ENCODE measurements at places on chromosomes 12 and 14. TPM values are rescaled to one million over a fixed set of nuclear protein-coding genes. Genes with fewer than 3 reads are reported as not detected.

PFKM gene
- total RNA-seq: 28.9 TPM

TRPV4 gene
- 0.16 TPM for total RNA-seq

PLEKHD1 gene
- 0.02 TPM for total RNA-seq

PTCSC3 gene
- not detected for total RNA-seq

CYP27B1 gene
- total RNA-seq: 2.0 TPM

TSPAN9 gene
- 50.6 TPM for total RNA-seq

CIROP gene
- total RNA-seq: not detected

RAD51AP1 gene
- total RNA-seq: 26.3 TPM

SLC2A13 gene
- total RNA-seq: 2.9 TPM

KRT85 gene
- total RNA-seq: not detected

GPR84 gene
- 0.11 TPM for total RNA-seq

CLEC1A gene
- not detected for total RNA-seq

TCL1B gene
- not detected for total RNA-seq

GALNT4 gene
- 14.0 TPM for total RNA-seq

GARIN6 gene
- not detected for total RNA-seq

PLD4 gene
- total RNA-seq: 0.05 TPM

HIP1R gene
- total RNA-seq: 26.8 TPM

NGB gene
- total RNA-seq: not detected

SSPN gene
- total RNA-seq: 0.39 TPM

ZBTB42 gene
- 2.8 TPM for total RNA-seq

AHSA1 gene
- 220 TPM for total RNA-seq

TMEM229B gene
- total RNA-seq: 0.21 TPM
